Progenitor cell of endocrine pancreas (in vitro differentiated cells): ENCODE measurements at places on chromosomes 4 and X. TPM values are rescaled to one million over a fixed set of nuclear protein-coding genes. Genes with fewer than 3 reads are reported as not detected.

The TRPC5OS gene
- total RNA-seq, result not detected in 2 replicates

The CFP gene
- 0.69 and 0.93 TPM in 2 replicates for total RNA-seq

GRCh38 chr4:104571341-104571740 lies 76.6 kb upstream of the CXXC4 start:
- H3K36me3 ChIP-seq, result no peaks in the 10 kb centered on the region
- DNase-seq, result no peak

GRCh38 chr4:17762726-17763125 lies 18.7 kb downstream of the FAM184B start:
- no peaks in the 10 kb centered on the region for H3K27me3 ChIP-seq
- H3K4me1 ChIP-seq, result peaks cover 7% of the 10 kb centered on the region
- H3K36me3 ChIP-seq, result no peaks in the 10 kb centered on the region

DNA sequence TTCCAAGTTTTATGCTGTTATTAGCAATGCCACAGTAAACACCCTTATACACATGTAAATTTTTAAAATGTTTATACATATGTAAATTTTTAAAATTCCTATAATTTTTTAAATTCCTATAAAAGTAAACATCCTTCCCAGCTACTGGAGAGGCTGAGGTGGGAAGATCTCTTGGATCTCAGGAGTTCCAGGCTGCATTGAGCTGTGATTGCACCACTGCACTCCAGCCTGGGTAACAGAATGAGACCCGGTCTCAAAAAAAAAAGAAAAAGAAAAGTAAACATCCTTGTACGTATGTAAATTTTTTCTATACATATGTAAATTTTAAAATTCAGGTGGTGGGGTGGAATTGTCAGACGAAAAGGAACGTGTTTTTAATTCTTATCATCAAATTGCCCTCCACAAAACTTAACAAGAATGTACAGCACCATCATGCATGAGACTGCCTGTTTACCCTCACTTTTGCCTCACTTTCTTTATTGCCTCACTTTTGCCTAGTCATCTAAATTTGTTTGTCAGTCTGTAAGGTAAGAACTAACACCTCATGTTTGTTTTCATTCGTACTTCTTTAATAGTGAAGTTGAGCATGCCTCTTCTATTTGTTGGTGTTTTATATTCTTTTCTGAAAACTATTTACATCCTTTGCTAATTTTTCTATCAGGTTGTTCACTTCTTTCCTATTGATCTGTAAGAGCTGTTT lies 8.0 kb downstream of the SLC7A3 start:
- H3K27ac ChIP-seq, result no peak overlapping the region
- H3K27me3 ChIP-seq, result no peaks in the 10 kb centered on the region
- H3K36me3 ChIP-seq, result peaks cover 2% of the 10 kb centered on the region
- DNase-seq, result no peak
- H3K4me1 ChIP-seq, result peaks cover 6% of the 10 kb centered on the region

DNA sequence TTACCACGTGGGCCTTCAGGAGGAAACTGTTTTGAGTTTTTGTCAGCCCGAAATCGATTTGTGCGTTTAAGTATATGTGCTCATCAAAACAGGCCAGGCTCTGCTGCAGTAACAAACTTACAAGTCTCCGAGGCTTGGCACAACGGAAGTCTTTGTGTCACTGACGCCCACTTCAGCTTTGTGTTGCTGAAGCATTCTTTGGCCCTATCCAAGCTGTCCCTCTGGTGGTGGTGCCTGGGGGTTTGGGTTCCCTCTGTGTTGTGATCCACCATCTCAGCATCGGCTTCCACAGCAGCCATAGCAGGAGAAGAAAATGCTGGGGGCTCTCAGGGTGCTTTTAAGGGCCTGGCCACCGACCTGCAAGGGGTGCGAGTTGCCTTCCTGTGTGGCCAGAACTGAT lies 176.4 kb downstream of the PTTG2 start:
- peaks cover 38% of the 10 kb centered on the region for H3K36me3 ChIP-seq
- H3K4me3 ChIP-seq, result no peak overlapping the region
- peak overlapping the region; percentile 20 for H3K27ac ChIP-seq
- DNase-seq, result no peak
- H3K27me3 ChIP-seq, result no peaks in the 10 kb centered on the region
